ENCODE measurements at places on chromosomes 11 and 22. TPM values are rescaled to one million over a fixed set of nuclear protein-coding genes. Genes with fewer than 3 reads are reported as not detected.

RIMBP3B gene
- total RNA-seq = 0.54 TPM

DLG2 gene
- total RNA-seq = 29.4 TPM

SLC16A8 gene
- 0.88 TPM for total RNA-seq

ARSA gene
- 73.5 TPM for total RNA-seq

IGSF9B gene
- 13.4 TPM for total RNA-seq
